ENCODE measurements at places on chromosomes 7 and 10.

DNA sequence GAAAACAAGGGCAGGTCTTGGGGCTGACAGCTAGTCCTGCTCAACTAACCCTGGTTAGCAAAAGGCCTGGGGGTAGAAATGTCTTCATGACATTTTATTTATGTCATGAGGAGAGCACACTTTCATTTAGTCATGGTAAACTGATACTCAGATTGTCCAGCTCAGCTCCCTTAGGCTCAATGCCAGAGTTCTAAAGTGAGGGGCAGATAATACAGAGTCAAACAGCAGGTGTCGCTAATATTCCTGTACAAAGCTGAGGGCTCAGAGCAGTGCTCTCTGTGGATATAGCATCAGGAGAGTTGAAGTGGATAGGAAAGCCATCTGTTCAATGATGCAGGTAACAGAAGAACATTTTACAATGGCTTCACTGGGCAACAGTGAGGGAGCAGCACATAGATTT is 26.8 kb upstream of the CALCR start:
- no peak for DNase-seq

GRCh38 chr7:75658369-75658768 is 80.4 kb downstream of the HIP1 start:
- DNase-seq, result no peak

- DNase-seq, result no peak
Observed at GRCh38 chr10:73956476-73957359, 41.2 kb upstream of the VCL start.

GRCh38 chr10:78875932-78876331 is 192.8 kb upstream of the ZMIZ1 start:
- no peak for DNase-seq

- peak; percentile 20 for DNase-seq
Observed at GRCh38 chr7:75866489-75867389, 12.1 kb upstream of the RHBDD2 start.

- DNase-seq, result no peak
Observed at GRCh38 chr10:62852961-62853702, 37.0 kb upstream of the EGR2 start.

- DNase-seq, result no peak
Observed at GRCh38 chr10:23768281-23768680, 329.4 kb downstream of the OTUD1 start.

DNA sequence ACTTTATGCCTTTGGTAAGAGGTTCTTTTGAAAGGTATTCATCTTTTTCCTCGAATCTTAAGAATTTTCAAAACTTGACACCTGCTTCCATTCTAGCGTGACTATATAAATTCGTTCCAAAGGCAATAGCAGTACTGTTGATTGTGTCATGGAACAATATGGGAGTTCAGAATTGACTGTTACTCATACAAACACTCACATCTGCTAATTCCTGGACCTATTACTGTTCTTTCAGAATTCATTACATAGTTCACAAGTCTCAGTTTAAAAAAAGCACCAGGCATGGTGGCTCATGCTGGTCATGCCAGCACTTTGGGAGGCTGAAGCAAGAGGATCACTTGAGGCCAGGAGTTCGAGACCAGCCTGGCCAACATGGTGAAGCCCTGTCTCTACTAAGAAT is 80.9 kb downstream of the CACNB2 start:
- DNase-seq, result no peak

DNA sequence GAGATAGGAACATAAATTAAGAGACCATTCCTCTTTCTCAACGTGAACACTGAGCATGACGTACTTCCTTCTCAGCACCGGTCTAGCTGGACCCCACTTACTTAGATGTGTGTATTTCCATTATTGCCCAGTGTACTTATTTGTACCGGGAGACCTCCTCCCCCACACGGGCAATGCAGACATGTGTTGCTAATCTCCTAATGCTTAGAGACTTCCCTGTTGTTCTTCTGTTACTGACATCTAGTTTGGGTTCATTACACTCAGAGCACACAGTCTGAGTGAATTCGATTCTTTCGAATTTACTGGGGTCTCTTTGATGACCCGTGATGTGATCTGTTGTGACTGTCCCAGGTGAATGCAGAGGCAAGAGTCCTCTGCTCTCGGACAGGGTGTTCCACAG is 260.0 kb downstream of the MAD1L1 start:
- DNase-seq, result no peak

- no peak for DNase-seq
Observed at GRCh38 chr7:151240536-151240935, 8.0 kb downstream of the SMARCD3 start.

DNA sequence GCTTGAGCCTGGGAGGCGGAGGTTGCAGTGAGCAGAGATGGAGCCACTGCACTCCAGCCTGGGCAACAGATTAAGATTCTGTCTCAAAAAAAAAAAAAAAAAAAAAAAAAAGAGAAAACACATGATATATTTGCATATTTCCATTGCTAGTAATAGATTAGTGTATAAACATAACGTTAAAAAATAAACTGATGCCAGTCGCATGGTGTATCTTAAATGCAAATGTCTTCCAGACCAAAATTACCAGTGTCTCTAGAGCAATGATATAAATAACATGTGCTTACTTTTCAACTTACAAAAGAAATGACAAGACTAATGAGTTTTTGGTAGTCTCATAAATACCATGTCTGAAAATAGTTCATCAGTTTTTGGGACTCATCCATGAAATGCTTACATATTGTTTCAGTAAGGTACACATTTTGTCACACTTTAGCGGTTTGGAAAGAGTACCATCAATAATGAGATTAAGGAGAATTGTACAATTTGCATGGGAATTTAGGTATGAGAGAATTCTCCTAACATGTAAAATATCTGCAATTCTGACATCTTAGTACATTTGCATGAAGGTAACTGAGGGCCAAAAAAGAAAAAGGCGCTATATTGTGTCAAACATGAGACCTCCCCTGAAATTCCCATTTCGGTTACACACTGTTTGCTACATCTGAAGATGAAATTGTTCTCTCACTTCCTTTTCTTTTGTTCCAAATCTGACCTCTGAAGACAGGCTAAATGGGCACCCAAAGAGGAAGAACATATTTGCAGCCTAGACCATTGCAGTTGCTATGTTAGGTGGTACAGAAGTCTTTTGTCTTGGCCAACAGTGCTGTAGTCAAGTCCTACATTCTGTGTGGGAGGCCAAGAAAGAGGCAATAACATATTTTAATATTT is 51.5 kb upstream of the PIP4K2A start:
- no peak for DNase-seq

DNA sequence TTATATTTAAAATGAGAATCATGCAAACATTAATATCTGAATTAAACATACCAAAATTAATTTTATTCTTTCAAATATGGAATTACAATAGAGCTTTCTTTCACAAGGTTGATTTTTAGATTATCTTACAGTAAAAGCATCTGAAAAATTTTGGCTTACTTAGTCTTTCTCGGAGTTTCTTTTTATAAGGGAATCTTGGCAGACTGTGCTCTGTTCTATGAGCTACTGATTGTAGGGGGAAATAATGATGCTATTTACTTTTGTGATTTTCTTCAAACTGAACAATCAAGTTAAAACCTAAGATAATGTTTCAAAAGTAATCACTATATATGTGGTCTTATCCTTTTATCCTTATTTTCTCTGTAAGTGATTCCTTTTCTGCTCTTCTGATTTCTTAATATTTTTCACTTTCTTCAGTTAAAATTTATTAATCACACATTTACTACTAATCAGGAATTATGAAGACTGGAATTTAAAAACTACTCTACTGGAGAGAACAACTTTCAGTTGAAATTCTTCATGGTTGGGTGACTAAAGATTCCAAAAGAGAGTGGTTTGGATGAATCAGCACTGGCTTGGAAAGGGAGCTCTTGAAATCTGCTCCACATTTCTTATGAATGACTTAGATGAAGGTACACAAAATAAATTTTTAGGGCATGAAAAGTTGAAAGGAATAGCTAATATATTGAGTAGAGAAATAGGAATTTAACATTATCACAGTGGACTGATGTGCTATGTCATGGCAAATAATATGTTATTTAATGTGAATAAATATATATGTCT is 103.9 kb downstream of the PPP1R9A start:
- no peak for DNase-seq

GRCh38 chr7:120806669-120807068 is 51.3 kb downstream of the TSPAN12 start:
- DNase-seq, result no peak

- DNase-seq, result no peak
Observed at GRCh38 chr7:68524126-68524525, 1074.1 kb upstream of the AUTS2 start.

- no peak for DNase-seq
Observed at GRCh38 chr10:43234471-43235041, 32.3 kb downstream of the RASGEF1A start.

DNA sequence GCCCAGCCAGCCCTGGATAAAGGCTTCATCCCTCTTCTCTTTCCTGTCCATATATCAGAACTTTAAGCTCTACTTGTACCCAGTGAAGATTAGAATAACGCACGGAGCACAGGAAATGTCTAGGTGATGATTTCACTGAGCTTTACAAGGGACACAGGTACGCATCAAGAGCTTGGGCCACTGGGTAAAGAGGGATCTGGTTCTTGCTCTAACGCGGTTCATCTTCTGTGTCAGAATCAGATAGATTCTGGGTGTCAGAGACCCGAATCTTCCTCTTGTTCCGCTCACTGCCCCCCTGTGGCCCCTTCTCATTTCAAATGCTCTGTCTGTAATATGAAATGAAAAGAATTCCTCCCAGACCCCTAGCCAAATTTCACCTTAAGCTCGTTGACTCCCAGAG is 24.7 kb downstream of the IL2RA start:
- DNase-seq, result no peak

DNA sequence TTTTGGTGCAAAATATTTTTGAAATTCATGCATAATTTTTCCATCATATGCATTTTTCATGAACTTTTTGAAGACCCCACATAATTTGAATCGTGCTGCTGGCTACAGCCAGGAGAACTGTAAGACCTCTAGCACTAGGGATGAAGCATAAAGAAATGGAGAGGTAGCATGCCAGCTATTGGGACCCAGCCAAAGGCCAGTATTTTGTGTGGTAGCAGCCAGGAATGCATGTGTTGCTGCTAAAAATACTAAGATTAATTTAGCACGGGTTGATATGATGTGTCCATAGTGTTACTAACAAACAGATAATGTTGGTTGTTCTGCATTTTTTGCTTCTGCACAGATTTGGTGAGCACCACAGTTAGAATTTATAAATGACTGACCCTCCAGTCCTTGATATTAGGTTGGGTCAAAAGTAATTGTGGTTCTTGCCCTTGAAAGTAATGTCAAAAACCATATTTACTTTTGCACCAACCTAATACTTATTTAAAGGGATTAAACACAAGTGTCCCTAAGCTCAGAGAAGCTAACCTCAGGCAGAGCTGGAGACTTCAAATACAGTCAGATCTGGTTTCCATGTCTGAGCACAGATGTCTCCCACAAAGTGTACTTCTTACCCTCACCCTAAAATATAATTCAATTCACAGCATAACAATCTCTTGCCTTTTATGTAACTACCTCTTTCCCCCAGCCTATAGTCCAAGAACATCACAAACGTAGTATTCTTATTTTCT is 54.1 kb upstream of the NPSR1 start:
- no peak for DNase-seq

Measured in stimulated activated CD8-positive, alpha-beta memory T cell treated with anti-CD3 and anti-CD28 coated beads, Interleukin-12 subunit alpha, Interleukin-12 subunit beta, amount 100 ng/mL, for 1 hour (primary cell).